Caki2 (cell line): ENCODE measurements at places on chromosomes 4 and X. TPM values are rescaled to one million over a fixed set of nuclear protein-coding genes. Genes with fewer than 3 reads are reported as not detected.

CD99 gene
- 156 and 200 TPM in 2 replicates for total RNA-seq

DNA sequence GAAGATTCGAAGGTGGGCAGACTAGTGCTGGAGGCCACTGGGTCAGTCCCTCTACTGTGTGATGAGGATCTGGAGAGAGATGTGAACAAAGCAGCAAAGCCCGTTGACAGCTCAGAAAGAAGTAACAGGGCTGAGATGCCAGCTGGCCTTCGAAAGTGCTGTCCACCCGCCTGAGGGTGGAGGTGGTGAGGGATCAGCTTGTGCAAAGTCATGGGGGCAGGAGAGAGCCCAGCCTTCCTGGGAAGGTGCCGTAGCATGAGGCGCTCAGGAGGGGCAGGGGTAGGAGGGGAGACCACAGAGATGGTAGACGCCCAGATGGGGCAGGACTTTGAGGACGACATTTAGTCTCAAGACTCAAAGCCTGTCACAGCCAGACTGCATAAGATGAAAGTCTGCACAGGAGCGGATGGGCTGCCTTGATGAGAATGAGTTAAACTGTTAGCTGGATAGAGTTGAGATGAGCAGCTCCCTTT, 19.7 kb downstream of the TBC1D14 start:
- no peak for DNase-seq

GRCh38 chrX:108033890-108034289, 11.0 kb upstream of the VSIG1 start:
- no peak for DNase-seq

ACE2 gene
- total RNA-seq, result 0.06 TPM in 1 of 2 replicates, not detected in the other

DNA sequence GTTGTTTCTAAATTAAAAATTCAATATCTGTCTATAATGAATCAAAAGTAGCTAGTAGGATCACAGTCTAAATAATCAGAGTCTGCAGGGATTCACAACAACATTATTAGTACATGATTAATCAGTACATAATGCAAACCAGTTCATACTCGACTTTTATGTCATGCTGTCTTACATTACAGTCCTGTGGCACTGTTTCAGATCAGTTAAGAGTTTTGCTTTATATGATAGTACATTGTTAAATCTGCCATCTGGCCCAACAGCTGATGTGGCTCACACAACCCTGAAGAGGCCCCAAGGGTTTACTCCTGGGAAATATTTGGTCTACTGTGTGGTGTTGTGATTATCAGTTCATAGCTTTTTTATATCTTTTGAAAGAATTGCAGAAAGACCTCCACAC, 247.1 kb upstream of the ETNPPL start:
- no peak for DNase-seq

GRCh38 chr4:182531555-182532162, 288.5 kb downstream of the TENM3 start:
- DNase-seq, result no peak

DNA sequence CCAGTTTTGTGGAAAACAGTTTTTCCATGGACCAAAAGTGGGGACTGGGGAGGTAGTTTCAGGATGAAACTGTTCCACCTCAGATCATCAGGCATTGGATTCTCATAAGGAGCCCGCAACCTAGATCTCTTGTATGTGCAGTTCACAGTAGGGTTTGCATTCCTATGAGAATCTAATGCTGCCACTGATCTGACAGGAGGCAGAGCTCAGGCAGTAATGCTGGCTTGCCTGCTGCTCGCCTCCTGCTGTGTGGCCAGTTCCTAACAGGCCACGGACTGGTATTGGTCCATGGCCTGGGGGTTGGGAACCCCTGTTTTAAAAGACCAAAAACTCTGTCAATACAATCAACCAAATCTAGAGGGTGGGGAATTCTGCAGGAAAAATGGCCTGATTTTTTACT, 100.0 kb upstream of the EOLA2 start:
- DNase-seq, result no peak

F8A2 gene
- total RNA-seq, result not detected in 2 replicates

BEND2 gene
- not detected in 2 replicates for total RNA-seq

DNA sequence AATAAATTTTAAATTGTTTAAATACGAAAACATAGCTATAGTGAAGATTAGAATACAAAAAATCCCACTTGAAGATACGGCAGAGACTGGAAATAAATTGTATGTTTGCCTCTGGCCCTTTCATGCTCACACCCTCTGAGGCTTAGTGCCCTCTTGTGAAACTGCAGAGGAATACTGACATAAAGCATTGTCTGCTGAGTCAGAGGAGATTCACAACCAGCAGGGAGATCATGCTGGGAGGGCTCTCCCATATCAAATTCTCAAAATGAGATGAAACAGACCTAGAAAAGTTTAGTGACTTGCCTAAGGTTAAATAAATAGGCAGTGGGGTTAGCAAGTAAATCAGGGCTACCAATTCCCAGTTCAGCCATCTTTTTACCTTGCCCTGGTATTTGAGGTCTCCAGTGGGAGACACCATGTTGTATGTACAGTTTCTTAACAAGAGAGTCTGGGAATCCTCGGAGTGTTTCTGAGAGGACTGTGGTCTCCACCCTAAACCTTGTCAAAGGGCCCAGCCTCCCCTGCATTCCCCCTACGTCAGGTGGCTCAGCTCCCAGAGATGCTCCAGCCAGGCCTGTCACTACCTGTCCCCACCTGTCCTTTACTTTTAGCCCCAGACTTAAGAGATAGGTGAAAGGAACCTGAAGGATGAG, 581.4 kb upstream of the DIPK2B start:
- DNase-seq, result peak; percentile 49
